ENCODE measurements at places on chromosomes 4 and X.

DNA sequence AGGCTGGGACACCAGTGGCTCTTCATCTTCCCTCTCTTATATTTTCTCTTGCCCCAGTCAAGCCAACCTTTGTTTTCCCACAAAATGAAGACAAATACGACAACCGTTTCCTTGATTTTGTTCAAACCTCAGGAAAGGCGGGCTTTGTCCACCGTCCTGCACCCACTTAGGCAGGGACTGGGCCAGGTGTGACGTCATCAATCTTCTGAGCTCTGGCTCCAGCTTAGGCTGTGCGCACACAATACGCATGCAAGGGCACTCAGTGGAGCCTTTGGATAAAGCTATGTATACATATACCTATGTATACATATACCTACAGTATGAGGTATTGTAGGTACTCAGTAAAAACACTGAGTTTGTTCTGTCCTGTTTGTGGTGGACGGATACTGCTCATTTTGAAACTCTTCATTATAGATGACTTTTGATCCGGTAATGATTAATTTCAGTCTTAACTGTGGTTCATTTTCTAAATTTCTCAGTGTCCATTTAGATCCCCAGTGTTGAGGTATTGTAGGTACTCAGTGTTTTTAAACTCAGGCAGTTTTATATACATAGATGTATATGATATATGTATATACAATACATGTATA is 194.9 kb downstream of the MGST2 start:
- no peak for DNase-seq

- no peak for DNase-seq
Measured at GRCh38 chr4:150664935-150665334, 83.0 kb downstream of the MAB21L2 start.

DNA sequence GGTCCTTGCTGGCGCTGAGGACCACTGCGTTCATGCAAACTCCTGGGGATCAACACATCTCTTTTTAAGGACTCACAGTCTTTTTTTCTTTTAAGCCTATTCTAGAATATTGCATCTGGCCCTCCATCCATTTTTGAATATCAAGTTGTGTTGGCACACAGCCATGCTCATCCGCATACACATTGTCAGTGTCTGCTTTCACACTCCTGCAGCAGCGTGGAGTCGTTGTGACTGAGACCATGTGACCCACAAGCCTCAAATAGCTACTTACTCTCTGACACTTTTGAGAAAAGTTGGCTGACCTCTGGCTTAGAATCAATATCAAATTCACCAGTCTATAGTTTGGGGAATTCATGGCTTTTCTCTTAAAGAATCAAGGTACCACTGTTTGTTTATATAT is 191.8 kb upstream of the S100G start:
- DNase-seq = no peak

DNA sequence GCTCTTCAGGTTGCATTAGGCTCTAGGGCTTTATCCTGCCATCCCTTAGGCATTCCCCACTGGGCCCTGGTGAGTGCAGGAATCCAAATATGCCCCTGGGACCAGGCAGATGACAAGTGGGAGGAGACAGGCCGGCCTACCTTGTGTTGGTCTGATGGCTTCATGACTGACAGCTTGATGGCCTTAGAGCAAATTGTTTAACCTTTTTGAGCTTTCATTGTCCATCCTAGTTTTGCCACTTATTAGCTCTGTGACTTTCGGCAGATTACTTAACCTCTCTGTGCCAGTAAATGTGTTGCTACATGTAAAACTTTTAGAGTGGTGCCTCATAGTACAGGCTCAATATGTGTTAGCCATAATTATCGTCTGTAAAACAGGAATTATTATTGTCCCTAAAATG is 4.4 kb downstream of the KIT start:
- DNase-seq = no peak

- DNase-seq = peak; percentile 30
Measured at GRCh38 chr4:185396724-185397385, at the start of gene ANKRD37. Gene ANKRD37 (plus strand): TSS chr4:185396841. CDS start chr4:185396924, 83 bp downstream.

DNA sequence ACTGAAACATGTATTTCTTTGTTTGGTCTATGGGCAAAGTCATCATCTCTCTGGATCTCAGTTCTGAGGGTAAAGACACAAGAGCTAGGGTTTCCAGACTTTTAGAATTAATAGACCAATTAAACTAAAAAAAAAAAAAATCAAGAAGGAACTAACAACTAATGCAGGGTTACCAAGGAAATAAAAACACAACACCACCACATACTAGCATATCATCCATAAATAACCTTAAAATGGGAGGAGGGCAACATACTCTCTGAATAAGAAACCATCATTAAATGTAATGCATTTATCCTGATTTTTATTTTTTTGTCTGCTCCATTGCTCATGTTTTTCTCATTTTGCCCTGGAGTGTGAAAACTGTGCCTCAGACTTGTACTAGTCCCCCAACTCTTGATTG is 33.5 kb upstream of the KLF3 start:
- DNase-seq = no peak

- DNase-seq = no peak
Measured at GRCh38 chr4:186025408-186025690, 43.6 kb upstream of the TLR3 start.

DNA sequence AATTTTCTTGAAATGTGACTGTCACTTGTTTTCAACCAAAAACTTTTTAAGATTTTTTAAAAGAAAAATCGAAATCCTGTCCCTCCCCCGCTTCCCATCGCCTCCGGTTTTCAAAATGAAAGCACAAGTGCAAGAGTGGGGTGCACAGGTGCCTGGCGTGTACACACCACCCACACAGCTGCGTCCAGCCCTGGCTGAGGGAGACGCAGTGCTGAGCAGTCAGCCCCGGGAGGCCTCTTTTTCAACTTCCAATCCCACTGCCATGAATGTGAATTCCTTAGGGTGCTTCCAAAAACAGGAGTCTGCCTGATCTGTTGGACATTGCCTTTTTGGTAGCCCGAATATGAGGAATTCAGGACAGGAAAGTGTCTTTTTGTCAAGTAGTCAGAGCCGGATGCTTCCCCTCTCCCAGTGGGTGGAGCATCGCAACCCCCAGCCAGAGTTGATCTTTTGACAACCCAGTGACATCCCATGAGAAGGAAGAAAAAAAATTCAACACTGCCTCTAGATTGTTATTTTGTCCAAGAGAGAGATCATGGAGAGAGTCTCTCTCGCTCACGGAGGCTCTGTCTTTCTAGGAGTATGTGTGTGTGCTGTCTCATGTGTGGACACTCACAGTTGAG is 8.9 kb downstream of the PRRG3 start:
- DNase-seq = no peak

DNA sequence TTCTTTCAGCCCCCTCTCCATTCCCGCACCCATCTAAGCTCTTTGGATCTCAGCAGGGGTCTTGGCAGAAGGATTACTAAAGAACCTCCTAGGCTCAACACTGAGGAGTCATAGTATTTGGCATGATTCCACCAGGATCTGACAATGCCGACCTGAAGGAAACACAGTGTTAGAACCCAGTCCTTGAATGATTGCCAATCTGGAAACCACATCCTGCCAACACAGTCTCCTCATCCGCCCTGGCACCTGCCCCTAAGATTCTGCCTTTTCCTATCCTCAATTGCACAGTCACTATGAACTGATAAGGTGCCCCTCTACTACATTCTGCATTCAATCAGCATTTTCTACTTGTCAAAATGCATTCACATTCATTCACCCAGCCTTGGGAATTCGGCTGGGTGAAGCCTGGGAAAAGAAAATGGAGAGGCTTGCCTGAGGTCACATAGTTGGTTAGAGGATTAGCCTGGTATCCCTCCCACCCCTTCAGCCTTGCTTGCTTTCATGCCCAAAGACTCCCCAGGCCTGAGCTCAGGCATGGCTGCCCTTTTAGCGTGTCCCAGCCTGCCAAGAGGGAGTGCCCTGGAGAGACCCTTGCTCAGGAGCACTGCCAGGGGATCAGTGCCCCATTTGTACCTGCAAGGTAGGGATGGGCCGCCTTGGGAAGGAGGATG is 2.2 kb upstream of the CLDN2 start:
- no peak for DNase-seq

GRCh38 chr4:11881947-11882346 is 453.3 kb upstream of the HS3ST1 start:
- no peak for DNase-seq

GRCh38 chr4:146975036-146975435 is 29.4 kb upstream of the TTC29 start:
- no peak for DNase-seq

- no peak for DNase-seq
Measured at GRCh38 chrX:37357436-37357835, 8.3 kb downstream of the PRRG1 start.

- peak; percentile 18 for DNase-seq
Measured at GRCh38 chr4:179398414-179398813, 1956.2 kb upstream of the AGA start.

DNA sequence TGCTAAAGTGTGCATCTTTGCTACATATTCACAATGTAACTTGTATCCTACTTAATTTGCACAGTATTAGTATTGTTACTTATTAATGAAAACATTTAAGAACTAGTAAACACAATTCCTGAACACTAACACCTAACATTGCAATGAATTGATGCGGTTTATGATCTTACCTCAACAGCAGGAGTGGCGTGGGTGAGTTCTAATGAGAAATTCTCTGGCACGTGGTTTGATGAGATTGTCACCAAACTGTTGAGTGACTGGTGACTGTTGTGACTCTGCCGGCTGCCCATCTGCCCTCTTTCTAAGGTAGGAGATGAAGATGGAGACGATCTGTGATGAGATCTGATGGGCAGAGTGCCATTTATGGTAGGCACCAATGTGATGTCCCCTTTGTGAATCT is 2.9 kb downstream of the PCDH18 start:
- no peak for DNase-seq

DNA sequence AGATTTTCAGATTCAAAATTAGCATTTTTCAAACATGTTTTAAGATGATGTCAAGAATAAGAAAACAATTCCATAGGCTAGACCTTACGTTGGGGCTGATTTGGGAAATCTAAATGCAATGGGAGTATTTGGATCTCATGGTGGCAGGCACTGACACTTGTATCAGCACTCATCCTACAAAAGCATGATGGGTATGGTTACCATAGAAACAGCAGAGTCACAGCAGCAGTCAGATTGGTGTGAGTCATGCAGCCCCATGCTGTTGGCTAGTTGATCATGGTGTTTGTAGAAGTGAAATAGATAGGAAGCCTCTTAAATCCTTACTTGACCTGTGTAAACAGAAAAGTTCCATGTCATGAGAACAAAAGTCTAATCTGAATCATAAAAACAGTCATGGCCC is 1637.3 kb upstream of the PABPC4L start:
- no peak for DNase-seq

- no peak for DNase-seq
Measured at GRCh38 chr4:37995299-37995821, 35.2 kb downstream of the PTTG2 start.

DNA sequence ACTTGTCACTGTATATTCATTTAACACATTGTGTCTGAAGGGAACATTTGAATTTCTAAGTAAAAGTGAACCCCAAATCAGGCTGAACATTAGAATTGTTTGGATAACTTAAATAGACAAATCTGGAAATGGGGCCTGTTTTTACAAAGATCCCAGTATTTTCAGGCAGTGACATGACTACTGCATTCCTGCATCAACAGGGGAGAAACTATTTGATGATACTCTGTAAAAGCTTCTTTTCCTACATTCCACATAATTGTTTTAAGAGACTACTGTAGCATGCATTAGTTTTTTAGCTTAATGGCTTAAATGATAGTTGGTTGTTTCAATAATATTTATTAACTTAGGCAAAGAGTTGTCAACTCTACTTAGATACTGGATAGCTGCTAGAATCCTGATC is 127.0 kb downstream of the PDS5A start:
- DNase-seq = no peak

Measured in NCI-H774 (cell line).